ENCODE measurements at places on chromosomes 7 and 10.

- DNase-seq, result no peak
These were observed 42.6 kb downstream of the HOXA1 start for GRCh38 chr7:27053153-27053552.

GRCh38 chr10:14971867-14972448, 12.8 kb downstream of the MEIG1 start:
- no peak for DNase-seq

GRCh38 chr10:88388324-88388723, 194.8 kb downstream of the RNLS start:
- DNase-seq, result no peak

DNA sequence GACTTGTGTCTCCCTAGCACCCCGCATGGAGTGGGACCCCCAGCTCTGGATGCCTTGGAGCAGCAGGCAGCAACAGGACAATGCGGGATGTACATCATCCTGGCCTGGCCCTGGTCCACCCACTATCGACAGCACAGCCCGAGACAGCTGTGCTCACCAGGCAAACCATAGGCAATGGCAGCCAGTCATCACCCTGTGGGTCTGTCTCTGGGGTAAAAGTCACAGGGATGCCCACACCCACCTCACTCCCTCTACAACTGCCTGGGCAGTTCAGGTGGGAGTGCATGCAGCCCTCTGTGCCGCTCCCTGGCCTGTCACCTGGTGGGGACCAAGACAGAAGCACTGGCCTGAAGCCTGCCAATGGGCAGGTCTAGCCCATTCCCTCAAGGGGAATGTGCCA, 147.8 kb downstream of the GRID1 start:
- DNase-seq, result no peak

- no peak for DNase-seq
These were observed 192.1 kb downstream of the CELF2 start for GRCh38 chr10:11209830-11210181.

DNA sequence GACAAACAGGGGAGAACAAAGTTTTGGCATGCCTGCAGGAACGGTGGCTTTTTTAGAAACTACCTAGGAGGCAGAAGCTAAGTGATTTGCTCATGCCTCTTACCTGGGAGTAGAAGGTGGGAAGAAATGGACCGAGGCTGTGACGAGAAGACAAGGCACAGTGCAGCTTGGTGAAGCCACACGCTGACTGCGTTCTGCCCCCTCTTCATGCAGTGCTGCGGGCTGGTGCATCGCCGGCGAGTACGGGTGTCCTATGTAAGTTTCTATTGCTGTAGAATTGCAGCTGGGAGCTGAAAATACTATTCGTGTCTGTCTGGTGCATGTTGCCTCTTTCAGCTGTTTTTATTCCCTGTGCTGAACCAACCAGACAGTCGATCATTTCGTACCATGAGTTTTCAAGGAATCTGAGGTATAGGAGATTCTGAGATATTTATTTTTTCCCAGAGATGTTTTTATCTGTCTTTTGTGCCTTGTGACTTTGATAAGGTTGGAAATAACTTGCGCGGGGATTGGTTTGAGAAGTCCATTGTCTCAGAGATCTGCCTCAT, 120.9 kb downstream of the CACNB2 start:
- DNase-seq, result no peak

DNA sequence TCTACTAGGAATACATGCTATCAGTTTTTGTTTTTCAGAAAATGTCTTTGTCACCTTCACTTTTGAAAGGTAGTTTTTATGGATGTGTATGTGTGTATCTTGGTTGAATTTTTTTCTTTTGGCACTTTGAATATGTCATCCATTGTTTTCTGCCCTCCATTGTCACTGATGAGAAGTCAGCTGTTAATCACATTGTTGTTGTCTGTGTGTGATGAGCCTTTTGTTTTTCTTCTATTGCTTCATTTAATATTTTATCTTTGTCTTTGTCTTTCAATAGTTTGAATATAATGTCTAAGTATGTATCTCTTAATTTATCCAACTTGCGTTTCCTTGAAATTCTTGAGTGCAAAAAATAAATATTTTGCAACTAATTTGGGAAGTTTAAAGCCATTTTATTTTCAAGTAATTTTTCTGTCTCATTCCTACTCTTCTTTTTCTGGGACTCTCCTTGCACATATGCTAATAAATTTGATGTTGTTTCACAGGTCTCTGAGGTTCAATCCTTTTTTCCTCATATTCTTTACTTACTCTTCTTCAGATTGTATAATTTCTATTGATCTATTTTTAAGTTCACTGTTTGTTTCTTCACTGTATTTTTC, 546.9 kb upstream of the GHITM start:
- no peak for DNase-seq

- DNase-seq, result peak; percentile 78
These were observed 74.5 kb downstream of the INSIG1 start for GRCh38 chr7:155371884-155372781.

- no peak for DNase-seq
These were observed 416.7 kb downstream of the TFEC start for GRCh38 chr7:115613836-115614235.

DNA sequence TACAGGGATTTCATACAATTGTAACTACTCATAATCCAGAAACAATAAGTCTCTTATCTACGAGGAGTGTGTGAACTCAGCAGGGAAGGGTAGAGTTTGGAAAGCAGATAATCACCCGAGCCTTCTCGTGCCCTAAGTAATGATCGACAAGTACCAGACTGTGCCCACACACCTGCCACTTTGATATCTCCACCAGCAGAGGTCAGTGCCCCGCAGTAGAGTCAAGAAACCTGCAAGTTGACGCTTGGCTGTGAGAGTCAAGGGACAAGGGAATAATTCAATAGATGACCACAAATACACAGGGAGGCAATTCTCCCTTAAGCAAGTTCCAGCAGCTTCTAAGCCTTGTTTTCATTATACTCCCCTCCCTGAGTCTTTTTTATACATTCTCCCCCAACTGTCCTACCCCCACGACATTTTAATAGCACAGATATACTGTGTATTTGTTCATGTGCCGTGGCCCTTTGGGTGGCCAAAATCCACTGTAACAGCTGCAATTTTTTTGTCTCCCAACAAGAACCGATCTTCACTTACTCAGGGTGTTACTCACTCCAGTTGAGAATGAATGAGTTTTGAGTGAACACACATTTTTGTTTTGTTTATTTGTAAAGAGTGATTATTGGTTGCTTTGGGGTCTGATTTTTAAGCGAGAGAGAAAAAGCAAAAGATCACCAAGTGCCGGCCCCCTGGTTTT, 106.9 kb upstream of the RHEB start:
- DNase-seq, result no peak

GRCh38 chr7:133775201-133775600, 351.9 kb upstream of the LRGUK start:
- DNase-seq, result no peak

DNA sequence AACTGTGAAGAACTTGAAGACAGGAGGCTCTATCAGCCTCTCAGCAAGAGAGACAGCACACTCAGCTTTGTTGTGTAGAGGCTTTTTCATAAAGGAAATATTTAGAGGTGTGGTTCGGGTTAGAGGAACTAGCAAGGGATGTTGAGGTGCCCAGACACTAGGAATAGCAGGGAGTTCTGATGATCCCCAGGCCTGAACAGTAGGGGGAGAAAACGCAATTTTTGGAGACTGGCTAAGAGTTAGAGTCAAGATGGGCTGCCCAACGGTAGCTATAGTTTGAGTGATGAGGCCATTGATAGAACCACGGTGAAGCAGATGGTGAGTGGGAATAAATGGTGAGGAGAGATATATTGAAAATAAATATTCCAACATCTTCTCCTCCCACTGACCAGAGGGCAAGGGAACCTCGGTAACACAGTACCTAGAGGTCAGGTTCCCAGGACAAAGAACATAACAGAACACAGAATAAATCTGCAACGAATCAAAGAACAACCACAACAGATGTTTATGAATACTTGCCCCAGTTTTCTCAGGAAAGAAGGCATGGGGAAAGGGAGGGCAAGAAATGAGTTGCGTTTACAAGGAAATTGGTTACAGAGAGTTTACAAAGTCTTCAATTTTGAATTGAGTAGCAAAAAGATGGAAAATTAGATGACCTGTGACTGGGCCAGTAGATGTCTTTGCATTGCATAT, 24.2 kb upstream of the BPGM start:
- DNase-seq, result no peak

GRCh38 chr10:86782701-86783418, 26.4 kb downstream of the BMPR1A start:
- DNase-seq, result no peak

DNA sequence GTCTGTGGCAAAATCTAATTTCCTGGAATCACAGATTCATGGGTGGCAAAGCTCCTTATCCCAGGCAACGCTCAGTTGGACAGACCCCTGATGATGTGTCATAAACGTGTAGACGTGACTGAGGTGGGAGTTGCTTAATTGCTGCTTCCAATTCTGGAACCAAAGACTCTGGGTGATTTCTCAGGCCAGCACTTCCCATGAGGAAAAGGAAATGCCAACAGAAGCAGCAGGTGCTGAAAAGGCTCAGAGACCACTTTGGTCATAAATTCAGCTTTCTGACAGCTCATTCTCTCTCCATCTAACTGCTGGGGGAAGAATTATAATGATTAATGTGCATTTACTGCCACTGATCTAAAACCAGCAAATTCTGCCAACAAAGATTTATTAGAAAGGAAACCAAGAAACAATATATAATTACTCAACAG, 88.7 kb downstream of the OSBPL3 start:
- DNase-seq, result no peak

DNA sequence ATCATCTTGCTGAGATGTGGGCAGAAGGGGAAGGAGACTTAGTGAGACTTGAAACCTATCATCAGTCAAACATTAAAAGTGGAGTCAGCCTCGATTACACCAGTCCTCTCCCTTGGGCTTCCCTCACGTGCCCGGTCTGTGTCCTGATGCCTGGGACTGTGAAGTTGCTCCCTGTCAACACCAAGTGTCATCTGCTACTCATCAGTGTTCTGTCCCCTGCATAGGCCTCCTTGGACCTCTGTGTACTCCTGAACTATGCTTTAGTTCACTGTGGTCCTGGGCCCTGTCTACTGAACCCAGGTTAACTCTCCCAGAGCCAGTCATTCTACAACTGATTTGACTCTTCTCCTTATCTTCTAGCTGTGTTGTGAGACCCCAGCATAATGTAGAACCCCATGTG, 506.3 kb downstream of the TYW1 start:
- DNase-seq, result no peak

DNA sequence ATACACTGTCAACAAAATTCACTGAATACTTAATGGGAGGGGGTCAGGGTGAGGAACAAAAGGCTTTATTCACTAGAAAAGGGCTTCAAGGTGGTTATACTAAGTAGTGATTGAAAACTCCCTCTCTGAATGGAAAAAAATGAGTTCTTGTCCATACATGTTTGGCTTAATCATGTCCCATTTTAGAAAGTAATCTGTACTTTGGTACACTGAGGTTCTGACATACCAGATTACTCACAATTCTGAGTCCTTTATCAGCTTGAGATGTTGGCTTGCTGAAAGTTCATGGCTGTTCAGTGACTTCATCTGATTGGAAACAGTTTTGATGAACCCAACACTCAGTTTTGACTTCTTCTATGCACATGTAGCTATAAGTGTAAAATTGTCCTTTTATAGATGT, 12.8 kb upstream of the NOBOX start:
- no peak for DNase-seq

GRCh38 chr10:97207131-97207530, 21.4 kb upstream of the SLIT1 start:
- DNase-seq, result no peak

DNA sequence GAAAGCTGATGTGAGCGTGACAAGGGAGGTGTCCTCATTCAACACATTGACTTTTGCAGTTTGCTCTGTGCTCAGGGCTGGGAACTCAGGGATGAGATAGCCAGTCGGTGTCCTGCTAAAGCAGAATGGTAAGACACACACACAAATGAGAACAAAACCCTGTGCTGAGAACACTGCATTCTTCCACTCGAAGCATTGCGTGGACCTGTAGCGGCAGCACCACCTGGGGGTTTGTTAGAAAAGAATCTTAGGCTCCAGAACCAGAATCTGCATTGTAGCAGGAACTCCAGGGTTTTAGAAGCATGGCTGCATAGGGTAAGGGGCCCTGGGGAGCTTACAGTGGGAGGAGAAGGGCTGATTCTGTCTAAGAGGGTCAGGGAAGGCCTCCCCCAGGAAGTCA, 21.5 kb upstream of the OGDHL start:
- DNase-seq, result no peak

- peak; percentile 22 for DNase-seq
These were observed 111.7 kb upstream of the STEAP1B start for GRCh38 chr7:22611758-22612079.

DNA sequence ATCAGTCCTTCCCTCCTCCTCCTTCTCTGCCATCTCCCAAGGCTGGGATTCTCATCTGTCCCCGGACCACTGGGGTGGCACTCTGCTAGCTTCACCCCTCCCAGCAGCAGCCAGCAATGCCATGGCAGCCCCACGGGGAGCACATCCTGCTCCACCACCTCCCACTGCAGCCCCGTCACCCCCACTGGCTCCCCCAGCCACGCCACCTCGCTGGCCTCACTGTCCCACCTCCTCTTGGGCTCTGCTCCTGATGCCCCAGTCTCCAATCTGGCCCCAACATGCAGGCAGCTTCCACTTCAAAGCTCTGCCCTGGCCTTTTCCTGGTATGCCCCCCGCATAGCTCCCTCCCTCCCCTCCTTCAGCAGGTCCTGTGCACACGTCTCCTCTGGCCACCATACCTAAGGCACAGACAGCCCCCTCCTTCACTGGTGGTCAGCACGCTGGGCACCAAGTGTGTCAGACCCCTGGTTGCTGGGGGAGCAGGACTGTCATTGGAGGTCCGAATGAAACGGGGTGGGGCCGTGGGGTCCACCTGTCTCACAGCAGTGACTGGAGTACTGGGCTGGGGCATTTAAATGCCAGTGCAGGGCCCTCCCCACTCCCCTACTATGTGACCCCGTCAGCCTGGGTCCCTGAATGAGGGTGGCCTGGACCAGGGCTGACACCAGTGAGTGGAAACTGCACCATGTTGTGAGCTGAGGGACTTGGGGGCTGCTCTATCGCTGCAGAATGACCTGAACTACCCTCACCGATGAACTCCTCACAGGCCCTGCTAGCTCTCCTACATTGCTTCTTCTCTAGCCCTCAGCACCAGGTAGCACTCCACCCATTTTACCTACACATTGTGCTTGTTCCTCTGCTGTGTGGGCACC, 38.7 kb downstream of the RASGEF1A start:
- no peak for DNase-seq

DNA sequence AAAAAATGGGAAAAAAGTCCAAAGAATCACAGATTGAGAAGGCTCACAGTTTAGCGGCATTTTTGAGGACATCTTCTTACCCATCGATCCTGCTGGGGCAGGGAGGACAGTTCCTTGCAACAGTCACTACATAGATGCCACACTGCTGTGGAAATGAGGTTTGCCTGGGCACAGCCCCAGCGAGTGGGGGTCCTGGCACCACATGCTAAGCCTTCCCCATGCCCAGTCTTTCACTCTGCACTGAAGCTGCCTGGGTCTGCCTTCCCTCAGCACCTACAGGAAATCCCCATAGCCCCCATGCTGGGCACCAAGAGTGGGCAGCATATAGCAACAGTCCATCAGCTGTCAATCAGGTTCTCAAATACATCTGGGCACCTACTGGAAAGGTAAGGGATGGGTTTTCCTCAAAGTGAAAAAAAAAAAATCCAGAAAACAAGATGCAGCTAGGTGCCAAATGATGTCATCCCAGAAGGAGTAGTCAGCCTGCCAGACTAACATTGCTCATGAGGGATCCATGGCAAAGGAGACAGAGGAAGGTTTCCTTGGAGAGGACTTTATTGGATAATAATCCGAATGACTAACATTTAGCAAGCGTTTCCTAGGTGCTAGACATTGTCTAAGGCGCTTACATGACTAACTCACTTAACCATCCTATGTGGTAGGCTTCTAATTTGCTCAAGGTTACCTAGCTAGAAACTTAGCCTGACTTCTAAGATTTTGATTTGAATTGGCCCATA, 125.7 kb upstream of the CXCL12 start:
- DNase-seq, result no peak

- no peak for DNase-seq
These were observed 221.0 kb downstream of the AUTS2 start for GRCh38 chr7:69819333-69819705.
